ENCODE measurements at places on chromosomes 1 and 21.

DNA sequence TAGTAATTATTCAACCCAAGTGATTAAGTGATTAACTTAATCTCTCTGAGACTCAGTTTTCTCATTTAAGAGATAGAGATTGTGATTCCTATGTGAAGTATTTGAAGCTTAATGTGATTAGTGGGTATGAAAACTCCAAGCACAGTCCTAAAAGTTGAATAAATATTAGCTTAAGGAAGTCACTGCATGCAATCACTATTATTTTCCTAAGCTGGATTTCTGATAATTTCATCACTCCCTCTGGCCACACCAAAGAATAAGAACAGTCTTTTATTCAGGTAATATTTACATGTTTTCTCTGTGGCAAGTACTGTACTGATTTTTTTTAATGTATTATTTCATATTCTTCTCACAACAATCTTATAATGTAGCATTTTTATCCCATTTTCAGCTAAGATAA lies 31.1 kb downstream of the CD55 start:
- no peak for DNase-seq

DNA sequence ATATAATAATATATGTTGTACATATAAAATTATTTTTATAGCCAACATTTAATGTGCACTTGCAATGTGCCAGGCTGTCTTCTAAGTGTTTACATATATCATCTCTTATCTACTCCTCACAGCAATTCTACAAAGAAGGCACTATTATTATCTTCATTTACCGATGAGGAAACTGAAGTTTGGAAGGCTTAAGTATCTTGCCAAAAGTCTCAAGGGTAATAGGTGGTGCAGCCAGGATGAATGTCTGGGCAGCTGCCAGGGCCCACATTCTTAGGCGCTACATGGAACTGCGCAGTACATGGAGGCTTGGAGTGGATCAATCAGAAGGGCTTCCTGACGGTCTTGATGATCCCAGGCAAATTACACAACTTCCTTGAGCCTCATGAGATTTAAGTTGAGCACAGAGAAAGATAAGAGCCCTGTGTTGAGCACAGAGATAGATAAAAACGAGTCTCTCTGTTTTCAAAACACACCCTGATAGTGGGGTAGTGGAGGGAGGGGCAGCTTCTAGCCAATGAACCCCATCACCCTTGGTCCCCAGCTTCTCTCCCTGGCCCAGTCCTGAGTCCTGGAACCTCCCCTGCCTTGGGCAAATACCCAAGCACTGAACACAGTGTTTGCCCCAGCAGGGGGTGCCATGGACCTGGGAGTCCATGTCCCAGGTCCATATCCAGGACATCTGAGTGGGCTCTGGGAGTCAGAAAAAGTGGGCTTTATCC lies 9.2 kb downstream of the POU3F1 start:
- no peak for DNase-seq

DNA sequence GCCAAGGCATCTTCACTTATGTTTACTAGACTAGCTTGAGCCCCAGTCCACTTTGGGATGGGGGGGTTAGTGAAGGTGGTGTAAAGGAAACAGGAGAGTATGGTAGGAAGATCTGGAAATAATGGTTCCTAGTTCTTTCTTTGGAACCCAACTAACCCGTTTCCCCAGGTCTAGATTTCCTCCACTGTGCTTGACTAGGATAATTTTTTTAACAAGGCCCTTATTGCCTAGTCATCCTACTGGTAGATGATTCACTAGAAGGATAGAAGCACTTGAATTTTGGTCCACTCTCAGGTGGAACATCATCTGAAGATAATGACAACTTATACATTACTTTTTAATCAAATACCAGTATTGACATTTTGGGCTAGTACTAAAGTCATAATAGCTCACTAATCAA lies 45.9 kb upstream of the MYOCOS start:
- DNase-seq: no peak

DNA sequence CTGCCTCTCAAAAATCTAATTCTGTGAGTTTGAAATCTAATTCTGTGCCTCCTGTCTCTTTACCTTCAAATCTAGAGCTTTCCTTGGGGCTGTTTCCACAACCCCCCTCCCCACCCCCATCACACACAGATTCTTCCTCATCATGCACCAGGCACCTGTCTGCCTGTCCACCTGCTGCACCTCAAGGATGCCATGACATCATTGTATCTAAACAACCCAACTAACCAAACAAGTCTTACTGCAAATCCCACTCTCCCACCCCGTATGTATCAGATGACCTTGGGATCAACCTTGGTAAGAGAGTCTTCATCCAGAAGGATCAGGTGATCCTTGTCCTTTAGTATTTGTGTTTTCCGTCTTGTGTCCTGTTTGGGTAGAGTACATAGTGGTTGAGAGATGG lies 102.7 kb upstream of the SIM2 start:
- DNase-seq: no peak

Measured in GM12892 (cell line).